ENCODE measurements at places on chromosomes 1 and 21.

- DNase-seq, result no peak
Observed at GRCh38 chr1:21909286-21909759, 27.8 kb downstream of the HSPG2 start.

DNA sequence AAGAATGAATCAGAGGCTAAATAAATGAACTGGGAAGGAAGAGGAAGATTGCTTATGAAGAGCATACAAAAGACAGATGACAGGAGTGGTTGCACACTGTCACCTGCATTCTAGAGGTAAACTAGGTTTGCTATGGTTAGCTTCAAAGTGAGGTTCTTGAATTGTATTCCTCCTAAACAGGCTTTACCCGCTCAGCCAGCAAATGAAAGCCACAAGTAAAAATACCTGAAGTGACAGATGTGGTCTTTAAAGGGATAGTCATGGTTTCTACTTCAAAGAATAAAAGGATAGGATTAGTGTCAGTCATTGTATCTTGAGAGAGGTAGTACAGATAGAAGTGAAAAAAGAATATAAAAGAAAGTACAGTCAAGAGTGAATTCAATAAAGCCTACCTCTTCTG, 32.4 kb upstream of the PRDX6 start:
- DNase-seq, result no peak

- DNase-seq, result peak; percentile 36
Observed at GRCh38 chr1:112501810-112502641, 6.7 kb upstream of the WNT2B start.

DNA sequence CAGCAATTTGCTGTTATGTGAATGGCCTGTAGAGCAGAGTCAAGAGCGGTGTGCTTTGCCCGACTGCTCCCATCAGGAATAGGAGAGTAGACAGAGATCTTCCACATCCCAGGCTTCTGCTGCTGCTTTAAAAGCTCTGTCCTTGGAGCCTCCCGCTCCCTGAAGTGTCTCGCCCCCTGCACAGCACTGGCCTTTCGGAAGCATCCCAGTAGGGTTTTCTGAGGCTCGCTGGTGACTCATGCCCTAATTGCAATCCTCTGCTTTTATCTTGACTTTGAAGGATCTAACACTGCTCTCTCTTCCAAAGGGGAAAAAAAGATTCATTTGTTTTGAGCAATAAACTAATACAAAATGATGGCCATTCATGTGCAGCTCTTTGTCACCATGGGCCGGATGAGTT, 13.3 kb upstream of the CD101 start:
- DNase-seq, result no peak

GRCh38 chr1:167442142-167442848, 76.0 kb downstream of the CD247 start:
- peak; percentile 43 for DNase-seq

DNA sequence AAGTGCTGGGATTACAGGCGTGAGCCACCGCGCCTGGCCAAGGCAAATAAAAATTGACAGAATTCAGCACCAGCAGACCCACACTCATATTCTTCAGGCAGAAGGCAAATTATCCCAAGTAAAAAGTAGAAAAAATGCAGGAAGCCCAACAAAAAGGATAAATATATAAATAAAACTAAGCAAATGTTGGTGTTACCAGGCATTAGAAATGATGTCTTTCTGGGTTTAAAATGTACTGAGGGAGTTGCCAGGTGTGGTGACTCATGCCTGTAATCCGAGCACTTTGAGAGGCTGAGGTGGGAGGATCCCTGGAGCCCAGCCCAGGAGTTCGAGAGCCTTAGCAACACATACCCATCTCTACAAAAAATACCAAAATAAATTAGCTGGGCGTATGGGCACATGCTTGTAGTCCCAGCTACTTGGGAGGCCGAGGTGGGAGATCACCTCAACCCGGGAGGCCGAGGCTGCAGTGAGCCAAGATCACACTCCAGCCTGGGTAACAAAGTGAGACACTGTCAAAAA, 6.3 kb downstream of the INTS11 start:
- DNase-seq, result peak; percentile 88

- DNase-seq, result no peak
Observed at GRCh38 chr1:227777646-227778045, 37.8 kb upstream of the PRSS38 start.

DNA sequence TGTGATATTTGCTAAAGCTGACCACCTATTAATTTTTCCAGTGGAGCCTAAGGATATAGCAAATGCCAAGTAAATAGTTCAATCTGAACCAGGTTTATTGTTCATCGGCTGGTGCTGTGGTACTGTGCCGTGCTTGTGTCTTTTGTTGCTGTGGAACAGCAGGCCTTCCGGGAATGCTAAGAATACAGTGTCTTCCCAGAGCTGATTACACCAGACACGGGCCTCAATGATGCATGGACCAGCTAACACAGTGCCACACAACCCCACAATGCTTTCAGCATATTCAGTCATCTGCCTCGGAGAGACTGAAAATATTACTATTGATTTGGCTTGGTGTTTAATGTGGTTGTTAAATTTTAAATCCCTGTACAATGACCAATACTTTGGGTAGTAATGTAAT, 415.4 kb downstream of the PTBP2 start:
- no peak for DNase-seq

GRCh38 chr1:208423526-208423925, 179.3 kb upstream of the PLXNA2 start:
- no peak for DNase-seq

DNA sequence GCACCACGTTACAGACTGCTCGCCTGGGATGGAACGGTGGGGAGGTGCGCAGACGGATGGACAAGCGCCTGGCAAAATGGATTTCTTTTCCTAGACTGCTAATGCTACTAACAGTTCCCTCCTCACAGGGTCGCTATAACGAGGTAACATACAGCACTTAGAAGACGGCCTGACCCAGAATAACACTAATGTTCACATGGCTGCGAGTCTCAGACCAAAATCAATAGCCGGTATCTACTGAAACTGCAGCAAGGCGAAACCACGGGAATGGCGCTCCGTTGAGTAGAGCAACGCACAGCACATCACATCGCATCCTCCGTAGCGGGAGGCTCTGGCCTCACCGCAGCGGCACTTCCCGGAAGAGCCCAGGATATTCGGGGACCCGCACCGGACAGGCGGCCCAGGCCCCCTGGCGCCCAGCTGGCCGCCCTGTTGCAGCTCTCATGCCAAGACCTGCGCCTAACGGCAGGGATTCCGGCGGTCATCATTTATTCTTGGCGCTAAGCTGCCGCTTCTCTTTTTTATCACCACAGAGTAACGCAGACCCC, 46.6 kb downstream of the VPS26C start:
- DNase-seq, result peak; percentile 28

DNA sequence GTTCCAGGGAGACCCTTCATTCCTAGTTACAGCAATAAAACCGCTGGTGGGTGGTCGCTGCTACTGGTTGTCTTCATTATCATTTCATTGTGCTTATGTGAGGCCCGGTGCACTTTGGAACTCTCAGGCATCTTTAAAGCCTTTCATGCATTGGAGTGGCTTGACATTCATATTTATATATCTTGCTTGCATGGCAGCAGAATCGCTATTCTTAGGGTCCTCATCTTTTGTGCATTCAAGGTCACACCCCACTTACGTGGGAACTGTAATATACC, 110.1 kb downstream of the ZBTB18 start:
- DNase-seq, result no peak

DNA sequence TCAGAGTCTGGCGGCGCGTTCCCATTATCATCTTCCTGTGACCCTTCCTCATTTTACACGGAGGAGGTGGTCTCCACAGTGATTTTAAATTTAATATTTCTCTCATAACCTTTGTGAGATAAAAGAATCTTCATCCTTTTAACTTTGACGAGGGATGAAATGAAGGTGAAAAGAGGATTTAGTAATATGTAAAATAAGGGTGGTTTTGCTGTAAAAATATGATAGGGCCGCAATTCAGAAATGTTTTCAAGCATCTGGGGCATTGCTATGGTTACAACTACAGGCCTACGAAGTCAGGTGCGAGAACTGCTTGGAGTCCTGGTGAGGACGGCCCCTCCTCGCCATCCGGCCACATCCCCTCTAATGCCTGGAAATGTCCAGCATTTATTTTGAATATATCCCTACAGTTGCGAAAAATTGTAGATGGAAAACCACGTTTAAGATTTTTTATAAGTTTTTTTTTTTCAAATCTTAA, 422 bp upstream of the RSBN1 start:
- DNase-seq, result no peak

GRCh38 chr1:160222546-160222945, 17.4 kb downstream of the PEA15 start:
- DNase-seq, result no peak

DNA sequence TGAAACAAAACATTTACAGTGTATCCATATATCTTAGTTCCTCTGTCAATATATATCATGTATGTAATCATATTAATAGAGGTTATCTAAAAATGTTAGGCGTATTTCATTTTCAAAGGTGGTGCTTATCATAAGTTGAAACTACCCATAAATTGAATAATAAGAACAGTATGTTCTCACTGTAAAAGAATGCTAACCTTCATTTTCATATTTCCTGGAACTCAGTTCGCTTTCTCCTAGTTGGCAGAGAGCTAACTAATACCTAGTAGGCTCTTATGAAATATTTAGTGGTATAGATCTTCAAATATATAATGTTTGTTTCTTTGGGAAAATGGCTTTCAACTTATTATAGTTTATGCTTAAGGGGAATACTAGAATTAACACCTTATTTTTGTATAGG, 118.4 kb downstream of the DISP1 start:
- DNase-seq, result no peak

GRCh38 chr1:47216278-47217059, 15.6 kb downstream of the TAL1 start:
- DNase-seq, result no peak

DNA sequence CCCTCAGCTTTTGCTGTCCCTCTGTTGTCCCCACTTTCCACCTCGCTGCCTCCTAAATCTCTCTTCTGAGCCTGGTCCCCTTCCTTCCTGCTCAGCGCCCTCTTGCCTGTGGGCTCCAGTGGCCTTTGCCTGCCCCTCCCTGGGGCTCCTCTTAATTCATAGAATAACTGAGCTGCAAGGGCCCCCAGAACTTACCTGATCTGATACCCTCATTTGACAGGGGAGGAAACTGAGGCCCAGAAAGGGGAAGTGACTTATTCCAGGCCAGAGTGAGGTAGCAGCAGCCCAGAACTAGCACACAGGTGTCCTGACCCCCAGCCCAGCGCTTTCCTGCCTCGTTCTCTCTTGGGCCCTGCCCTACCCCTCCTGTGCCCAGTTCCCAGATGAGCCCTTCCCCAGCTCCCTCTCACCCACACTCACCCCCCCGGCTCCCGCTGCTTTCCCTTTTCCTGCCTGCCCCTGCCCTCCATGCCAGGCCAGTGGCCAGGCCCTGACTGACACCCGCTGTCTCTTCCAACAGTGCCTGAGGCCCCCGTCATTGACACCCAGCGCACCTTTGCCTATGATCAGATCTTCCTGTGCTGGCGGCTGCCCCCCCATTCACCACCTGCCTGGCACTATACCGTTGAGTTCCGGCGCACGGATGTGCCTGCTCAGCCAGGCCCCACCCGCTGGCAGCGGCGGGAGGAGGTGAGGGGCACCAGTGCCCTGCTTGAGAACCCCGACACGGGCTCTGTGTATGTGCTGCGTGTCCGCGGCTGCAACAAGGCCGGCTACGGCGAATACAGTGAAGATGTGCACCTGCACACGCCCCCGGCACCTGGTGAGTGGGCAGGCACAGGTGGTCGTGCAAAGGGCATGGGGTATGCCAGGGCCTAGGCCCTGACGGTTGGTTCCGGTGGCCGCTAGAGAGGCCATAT, 5.7 kb downstream of the TRIM46 start:
- no peak for DNase-seq

- no peak for DNase-seq
Observed at GRCh38 chr1:64963466-64963865, 2.9 kb downstream of the JAK1 start.

DNA sequence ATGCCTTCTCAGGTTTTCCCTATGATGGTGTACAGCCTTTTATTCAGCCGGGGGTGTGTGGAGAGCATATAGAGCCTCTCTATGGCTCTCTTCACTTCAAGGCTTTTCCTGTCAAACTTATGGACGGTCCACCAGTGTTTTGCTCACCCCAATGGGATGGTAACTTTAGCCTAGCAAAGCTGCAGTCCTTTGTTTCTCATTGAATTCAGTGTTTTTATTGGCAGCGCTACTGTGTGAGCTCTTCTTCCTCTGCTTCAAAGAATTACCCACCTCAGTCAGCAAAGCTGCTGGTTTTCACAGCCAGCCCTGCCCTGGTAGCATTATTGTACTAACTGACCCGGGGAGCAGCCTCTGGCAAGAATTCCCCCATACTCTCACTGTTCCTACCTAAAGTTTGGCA, 145.3 kb upstream of the RRP15 start:
- no peak for DNase-seq

DNA sequence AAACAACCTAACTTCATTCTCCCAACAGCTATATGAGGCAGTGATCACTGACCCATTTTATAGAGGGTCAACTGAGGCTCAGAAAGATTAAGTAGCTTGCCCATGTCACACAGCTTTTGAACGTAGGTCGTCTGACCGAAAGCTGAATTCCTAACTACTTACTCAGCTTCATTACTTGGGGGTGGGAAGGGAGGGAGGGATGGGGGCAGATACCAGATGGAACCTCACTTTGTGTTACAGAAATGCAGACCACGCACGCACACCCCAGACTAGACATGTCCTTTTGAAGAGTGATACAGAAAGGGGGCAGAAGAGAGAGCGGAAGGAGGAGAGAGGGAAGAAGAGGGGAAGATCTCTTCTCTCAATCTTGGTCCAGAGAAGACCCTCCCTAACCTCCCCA, 2.3 kb downstream of the ADGRB2 start:
- DNase-seq, result peak; percentile 66

DNA sequence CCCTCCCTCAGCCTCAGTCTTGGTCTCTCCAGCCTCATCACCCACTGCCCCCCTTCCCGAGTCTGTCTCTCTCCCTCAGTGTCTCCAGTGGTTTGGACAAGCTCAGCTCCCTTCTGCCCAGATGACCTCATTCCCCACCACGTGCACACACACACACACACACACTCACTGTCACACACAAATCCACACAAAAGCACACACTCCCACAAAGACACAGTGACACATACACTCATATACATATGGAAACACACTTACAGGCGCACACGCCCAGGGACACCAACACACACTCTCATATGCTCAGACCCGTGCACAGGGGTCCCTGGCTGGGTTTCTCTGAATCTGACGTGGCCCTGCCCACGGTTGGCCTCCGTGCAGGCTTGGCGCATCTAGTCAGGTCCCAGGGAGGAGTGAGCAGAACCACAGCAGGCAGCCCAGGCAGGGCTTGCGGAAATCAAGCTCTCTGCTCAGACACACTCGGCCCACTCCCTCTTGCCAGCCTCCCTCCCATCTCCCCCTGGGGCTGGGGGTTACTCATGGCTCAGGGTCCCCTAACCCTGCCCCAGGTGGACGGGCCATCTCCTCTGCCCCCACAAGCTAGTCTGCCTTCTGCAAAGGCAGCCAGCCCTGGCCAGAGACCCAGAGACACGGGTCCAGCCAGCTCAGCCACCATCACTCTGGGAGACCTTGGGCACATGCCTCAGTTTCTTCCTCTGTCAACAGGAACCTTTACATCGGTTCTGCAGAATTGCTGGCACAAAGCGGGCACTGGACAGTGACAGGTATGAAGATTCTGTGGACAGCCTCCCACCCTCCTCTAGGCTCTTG, 38.5 kb upstream of the FAM131C start:
- peak; percentile 55 for DNase-seq

GRCh38 chr1:154493276-154493675, 8.7 kb upstream of the TDRD10 start:
- DNase-seq, result no peak

Measured in renal cortical epithelial cell (primary cell).